ENCODE measurements at places on chromosomes 5 and 9.

DNA sequence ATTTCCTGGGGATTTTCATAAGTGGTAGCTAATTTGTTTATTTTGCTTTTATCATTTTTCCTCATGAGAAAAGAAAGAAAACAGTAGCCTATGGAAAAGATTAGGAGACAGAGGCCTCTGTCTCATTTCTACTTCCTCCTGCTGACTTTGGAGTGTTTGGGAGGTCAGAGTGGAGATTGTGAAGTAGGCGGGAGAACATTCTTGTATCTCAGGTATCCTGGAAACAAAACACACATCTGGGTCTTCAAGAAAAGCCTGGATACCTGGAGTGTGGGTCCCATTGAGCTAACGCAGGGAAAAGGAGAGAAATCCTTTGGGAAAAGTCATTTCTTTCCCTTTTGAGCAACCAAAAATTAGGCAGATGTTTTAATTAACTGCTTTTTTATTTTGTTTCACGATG lies 161.5 kb upstream of the DMAC1 start:
- DNase-seq, result no peak

DNA sequence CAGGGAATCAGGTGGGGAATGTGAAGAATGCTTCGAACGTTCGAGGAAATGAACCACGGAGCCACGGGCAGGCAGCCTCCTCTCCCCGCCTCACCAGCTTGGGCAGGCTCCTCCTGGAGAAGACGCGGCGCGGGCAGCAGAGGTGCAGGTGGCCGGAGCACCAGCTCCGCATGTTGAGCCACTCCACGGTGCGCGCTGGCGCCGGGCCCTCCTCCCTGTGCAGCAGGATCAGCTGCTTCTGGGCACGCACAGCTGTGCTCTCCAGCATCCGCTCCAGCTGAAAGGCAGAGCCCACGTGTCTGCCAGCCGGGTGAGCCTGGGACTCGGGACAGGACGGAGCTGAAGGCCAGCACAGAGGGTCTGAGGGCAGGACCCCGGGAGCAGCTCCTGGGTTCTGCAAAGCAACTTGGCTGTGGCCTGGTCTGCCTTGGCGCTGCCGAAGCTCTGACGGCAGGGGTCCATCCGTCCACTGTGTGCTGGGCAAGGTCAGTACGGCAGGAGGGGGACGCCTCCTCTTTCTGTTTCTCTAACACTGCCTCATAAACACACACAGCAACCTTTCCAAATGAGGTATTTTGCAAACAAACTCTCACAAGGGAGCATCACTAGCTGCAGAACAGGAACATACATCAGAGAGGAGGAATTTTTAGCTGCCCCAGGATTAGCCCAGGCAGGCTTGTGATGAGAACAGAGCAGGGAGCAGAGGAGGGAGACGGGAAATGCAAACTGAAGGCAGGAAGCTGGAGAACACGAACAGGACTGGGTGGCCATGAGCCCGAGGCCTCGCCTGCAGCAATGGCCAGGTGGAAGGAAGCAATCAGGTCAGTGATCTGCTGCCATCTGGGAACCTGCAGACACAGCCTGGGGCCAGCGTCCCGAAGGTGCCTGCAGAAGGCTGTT lies 20.1 kb upstream of the NSMF start:
- DNase-seq, result no peak

DNA sequence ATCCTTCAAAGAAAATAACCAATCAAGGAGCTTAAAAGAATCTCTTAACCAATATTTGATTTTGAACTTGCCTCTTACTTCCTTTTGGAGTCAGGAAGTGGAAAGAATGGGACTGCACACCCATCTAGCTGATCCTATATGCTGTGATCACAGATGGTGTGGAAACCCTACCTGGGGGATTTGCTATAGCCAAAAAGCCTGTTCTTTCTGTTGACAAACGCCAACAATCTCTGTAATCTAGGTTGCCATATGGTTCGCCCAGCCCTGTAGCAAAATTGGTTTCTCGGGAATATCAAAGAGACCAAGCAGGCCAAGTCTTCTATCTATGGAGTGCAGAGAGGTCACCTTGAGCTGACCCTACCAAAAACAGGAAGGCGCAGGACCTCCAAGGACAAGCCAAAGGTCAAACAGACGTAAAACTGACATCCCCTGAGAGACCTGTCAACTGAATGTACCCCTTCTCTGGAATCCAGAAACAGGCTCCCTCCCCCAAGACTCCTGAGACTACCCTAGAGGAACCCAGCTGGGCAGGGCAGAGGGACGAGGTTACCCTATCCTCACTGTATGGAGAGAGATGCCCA lies 19.4 kb downstream of the NRG2 start:
- no peak for DNase-seq

DNA sequence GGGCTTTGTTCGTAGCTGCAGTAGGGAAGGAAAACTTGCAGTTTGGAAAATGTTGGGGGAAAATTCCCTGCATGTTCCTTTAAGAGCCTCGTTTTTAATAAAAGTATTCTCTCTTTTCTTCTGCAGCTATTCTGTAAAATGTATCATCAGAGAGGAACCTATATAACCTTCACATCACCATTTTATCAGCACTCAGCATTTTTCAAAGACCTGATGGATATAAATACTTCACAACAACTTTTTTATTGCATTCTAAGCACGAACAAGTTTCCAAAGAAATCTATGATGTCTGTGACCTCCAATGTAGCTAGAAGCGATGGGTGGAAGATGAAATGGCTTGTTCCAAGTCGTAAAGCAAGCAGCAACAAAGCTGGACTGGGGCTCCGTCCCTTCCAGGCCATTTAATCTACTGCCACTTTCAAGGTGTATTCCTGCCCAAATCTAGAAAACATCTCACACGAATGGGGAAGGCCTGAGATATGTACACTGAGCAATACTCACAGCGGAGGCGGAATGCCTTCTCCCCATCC lies 84.0 kb downstream of the NSUN2 start:
- no peak for DNase-seq

GRCh38 chr5:132657676-132658380 lies at the start of gene IL13:
Gene IL13 (plus strand): TSS chr5:132658173. CDS start chr5:132658187, 14 bp downstream.
- DNase-seq, result no peak

DNA sequence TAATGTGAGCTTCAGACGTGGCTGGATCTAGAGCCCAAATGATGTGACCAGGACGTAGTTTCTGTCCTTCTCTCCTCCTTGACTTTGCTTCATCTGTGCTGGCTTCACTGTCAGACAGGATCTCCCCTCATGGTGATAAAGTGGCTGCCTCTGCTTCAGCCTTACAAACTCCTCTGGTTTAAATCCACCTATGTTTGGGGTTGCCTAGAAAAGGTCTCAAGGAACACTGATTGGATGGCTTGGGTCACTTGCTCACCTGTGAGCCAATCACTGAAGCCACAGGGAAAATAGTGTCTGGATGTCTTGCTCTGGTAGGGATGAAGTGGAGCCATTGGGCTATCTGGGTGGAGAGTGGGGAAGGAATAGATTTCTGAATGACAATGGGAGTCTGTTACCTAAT lies 36.1 kb downstream of the FGF18 start:
- DNase-seq, result no peak

GRCh38 chr5:116347657-116348056 lies 227.0 kb downstream of the SEMA6A start:
- no peak for DNase-seq

DNA sequence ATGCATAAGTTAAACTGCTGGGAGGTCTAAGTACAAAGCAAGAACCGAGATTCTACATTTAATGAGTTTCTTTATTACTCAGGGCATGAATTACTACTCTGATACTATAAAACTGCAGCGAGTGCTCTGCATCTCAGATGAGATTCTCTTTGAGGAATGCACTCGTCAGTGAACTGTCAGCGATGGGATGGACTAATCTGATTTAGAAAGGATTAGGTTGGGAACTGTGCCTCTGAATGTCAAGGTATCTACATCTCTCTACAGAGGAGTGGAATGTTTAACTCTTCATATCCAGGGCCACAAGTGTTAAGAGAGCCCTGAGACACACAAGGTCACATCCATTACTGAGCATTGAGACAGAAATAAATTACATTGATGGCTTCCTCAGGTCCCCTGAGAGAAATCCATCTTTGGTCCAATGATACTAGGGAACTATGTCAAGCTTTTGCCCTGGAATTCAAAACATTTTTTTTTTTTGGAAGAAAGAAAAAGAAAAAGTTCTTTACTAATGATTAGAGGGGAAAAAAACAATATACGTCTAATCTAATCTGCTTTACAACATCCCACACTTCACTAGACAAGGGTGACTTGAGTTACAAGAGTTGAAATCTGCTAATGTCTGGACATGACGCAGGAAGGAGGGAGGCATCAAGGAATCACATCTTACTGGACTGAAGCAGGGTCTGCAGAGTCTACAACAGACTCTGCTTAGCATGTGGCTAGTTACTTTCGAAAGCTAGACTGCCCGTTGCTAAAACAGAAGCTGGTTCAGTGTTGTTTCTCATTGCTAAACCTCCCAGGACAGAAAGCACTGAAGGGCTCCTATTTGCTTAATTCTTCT lies 270.0 kb upstream of the TLE4 start:
- DNase-seq, result no peak

GRCh38 chr5:14151416-14151815 lies 8.3 kb downstream of the TRIO start:
- no peak for DNase-seq

GRCh38 chr5:147382776-147383175 lies 127.1 kb downstream of the DPYSL3 start:
- no peak for DNase-seq

DNA sequence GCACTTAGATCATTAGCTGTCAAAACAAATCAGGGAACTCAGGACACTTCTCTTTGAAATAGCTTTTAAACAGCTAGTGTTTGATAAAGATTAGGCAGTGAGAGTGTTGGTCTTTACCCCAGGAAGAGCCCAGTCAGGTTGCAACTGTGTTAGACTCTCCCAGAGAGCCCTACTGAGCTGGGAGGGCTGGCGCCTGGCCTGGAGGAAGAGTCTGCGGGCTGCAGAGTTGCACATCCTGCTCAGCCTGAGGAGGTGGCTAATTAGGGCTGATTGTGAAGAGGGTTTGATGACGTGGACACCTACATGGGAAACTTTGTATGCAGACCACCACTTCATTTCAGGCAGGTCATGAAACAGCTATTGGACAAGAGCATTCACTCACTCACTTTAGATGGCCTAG lies 112.0 kb downstream of the TMEM174 start:
- no peak for DNase-seq

DNA sequence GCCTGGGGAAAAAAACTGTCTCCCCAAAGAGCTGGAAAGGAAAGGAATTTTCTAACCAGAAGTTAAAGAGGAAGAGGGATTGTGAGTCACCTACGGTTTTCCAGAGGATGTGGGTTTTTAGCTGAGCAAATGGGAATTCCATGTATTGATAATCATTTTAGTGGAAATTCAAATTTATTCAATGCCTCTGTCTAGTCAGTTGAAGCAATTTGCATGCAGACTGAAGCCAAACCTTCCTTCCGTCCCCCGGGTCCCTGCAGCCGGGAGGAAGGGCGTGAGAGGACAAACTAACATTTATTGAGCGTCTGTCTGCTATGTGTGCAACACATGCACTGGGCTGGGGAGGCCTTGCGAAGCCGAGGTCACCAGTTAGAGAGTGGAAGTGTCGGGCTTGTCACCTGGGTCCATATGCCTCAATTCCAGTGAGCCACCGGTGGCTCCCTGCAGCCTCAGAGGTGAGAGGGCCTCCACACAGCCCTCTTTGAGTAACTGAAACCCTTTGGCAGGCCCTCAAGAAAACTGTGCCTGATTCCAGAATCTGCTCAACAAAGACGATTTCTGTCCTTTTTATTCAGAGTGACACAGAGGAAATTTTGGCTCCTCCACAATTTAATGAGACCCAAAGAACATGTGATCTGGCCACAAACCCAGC lies 70.3 kb downstream of the COL27A1 start:
- DNase-seq, result no peak

DNA sequence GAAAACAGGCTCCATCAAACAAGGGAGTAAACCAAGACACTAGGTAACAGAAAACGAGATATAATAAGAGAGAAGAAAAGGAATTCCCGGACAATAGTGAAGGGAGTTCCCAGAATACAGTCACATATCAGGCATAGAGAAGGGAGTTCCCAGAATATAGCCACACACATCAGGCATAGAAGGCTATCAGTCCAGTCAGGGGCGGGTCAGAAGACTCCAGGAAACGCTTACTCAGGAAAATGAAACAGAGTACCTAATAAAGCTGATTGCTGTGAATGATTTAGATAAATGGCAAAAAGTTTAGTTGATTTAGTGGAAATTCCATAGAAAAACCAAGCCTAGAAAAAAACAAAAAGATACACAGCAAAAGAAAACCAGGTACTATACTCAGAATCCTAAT lies 4.9 kb downstream of the TOMM5 start:
- DNase-seq, result no peak

DNA sequence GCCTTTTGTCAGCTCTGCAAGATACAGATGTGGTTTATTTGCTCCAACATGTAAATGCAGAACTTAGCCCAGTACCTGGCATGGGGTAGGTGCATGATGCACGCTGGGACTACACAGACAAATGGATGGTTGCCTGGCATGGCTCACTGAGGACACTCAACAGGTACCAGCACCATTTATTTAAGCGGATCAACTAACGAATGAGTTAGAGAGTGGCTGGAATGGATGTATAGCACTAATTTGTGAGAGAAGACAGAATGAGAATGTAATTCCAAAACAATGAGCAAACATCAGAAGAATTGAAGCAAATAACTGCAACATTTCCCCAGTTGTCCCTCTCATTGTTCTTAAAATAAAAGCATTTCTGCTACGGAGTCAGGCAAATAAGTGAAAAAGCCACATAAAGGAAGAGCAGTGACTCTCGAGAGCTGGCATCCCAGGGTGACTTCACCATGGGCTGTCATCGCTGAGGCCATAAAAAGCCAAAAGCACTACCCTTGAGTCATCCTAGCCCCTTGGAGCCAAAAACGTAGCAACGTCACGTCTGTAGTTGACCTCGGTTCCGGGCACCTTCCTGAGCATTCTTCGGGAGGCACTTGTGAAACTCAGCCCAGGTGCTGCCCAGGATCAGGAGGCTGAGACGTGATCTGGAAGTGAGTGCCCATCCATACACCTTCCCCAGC lies 290.3 kb downstream of the NSG2 start:
- no peak for DNase-seq

DNA sequence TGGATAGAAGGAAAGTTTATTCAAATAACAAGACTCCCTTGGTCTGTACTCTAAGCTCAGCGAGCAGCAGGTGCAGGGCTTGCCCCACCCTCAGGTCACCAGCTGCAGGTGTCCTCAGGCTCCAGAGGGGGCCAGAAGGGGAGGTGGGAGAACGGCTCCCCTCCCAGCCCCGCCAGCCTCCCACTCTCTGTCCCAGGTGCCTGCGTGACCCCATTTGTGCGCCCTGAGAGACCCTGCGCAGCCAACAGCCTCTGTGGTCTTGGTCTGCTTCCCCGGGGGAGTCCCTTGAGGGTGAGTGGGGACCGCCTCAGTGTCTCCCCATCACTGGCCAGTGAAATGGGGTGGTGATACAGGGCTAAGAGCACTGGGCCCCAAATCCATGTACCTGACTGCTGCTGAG lies 62.3 kb upstream of the STXBP1 start:
- no peak for DNase-seq

DNA sequence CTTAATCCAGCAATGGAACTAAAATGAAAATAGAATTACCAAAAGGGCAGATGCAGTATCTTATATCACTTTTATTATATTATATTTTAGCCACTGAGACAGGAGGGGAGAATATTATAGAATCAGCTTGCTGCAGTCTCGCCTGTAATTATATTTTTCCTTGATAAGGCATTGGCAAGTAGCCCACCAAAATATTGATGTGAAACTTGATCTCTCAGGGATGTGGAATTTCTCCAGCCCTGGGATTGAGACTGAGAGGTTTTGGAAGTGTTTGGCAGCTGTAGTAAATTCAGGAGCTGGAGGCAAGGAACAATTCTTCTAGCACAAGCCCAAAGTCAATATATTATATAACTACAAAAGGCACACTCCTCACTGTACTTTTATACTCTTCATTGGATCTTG lies 142.1 kb upstream of the ADAMTSL1 start:
- no peak for DNase-seq

Measured in stimulated activated CD4-positive, alpha-beta T cell treated with anti-CD3 and anti-CD28 coated beads, Interleukin-1b, Interleukin-23, amount 100 ng/mL, for 1 hour (primary cell).